ENCODE measurements at places on chromosomes 2 and 18.

GRCh38 chr2:118845522-118846441, 1.7 kb downstream of the EN1 start:
- DNase-seq = no peak

- DNase-seq = no peak
Measured at GRCh38 chr18:37483221-37483971, 82.2 kb downstream of the CELF4 start.

DNA sequence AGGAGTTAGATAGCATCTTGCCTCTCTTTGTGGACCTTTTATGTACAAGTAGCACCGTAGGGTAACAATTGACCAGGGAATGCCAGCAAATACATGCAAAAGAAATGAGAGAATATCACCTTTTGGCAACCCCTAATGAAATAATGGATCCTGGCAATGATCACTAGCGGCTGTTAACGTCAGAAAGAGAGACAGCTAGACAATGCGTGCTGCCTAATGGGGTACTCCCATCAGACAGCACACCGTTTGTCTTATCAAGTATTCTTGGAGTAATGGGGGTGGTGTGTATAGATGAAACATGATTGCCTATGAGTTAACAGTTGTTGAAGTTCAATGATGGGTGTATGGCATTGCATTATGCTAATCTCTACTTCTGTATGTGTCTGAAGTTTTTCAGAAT, 1.6 kb downstream of the ELAC1 start:
- no peak for DNase-seq

- no peak for DNase-seq
Measured at GRCh38 chr2:101753720-101754490, 56.4 kb downstream of the MAP4K4 start.
